ENCODE measurements at places on chromosomes 6 and 20.
A peak's percentile ranks its signal among the peaks of the same experiment; 100 is the strongest.

- peak; percentile 31 for DNase-seq
These were observed 216.8 kb upstream of the DTNBP1 start for GRCh38 chr6:15879371-15880261.

DNA sequence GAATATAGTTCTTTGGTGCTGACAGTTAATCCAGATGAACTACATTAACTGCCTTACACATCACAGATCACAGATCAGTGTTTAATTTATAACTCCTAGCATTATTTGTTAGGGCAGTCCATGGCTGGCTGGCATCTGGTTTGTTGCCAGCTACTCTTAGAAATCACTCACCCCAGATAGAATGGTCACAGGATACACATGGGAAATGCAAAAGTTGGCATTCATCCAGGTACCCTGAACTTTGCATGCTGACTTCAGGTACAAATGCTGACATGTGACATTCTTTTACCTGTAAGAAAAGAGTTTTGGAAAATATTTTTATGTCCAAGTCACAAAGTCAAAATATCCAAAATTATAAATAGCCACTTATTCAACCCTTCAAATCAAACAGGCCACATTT lies 20.2 kb downstream of the FBXL4 start:
- DNase-seq = no peak

DNA sequence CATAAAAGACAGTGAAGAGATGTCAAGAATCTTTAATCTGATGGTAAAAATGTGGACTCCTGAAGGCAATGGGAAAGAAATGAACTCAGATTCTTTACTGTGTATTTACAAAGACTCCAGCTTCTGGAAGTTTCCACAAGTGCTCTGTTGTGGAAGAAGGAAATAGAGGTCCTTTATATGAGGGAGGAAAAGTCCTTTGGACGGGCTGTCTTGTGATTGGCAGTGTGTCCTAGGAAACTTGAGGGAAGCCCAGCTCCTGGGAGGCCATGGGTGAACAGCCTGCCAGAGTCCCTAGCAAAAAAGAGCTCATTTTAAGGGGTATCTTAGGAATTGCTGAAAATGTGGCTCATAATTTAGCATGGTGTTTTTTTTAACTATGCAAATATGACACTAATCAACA lies 92.0 kb downstream of the RNASET2 start:
- no peak for DNase-seq

DNA sequence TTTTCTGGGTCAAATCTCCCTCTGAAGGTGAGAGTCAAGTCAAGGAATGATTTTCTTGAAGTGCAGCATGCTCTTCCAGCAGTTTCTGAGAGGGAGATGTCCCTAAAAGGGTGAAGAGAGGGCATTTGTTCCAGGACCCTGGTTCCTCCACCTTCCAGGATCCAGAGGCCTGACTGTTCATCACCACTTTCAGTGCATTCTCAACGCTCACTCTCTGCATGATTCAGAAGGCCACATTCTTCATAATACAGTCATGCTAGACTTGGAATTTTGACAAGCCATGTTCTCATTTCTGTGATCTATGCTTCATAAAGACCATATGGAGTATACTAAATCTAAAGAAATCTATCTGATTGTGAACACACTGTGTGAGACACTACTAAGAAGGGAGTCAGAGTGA lies 85.1 kb downstream of the PDE7B start:
- no peak for DNase-seq

- DNase-seq = no peak
These were observed 31.7 kb downstream of the IL20RA start for GRCh38 chr6:137013031-137013430.
